Large intestine (tissue), 12 donors: ENCODE measurements at places on chromosomes 16 and 17. TPM values are rescaled to one million over a fixed set of nuclear protein-coding genes. Genes with fewer than 3 reads are reported as not detected.
A peak's percentile ranks its signal among the peaks of the same experiment; 100 is the strongest.

DNA sequence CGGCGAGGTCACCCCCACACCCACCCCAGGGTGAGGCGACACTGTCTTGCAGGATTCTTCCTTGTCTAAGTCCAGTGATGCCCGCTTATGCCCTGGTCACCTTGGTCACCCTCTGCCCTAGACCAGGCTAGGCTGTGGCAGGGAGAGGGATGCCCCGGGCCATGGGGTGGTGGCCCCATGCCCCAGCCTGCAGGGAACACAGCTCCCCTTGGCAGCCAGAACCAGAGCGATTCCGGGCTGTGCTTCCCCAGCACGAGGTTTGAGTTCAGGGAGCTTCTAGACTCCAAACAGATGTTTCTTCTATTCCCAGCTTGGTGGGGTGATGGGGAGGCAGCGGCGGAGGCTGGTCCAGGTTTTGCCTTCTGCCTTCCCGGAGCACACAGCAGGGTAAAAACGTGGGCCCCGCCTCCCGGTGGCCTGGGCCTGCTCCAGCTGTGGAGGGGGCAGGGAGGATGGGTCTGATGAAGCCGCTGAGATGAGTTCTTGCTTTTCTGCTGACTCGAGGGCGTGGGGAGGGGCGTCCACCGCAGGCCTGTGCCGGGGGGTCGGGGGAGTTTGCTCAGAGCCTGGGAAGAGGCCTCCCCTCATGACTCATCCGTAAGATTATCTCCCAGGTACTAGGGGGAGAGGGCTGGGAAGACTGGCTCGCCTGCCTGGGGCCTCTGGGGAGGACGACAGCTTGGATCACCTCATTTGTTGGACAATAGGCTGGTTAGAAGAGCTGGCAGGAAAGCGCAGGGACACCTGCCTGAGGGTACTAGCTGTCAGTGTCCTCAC is 15.4 kb downstream of the SMTNL2 start:
- peak; percentile 81 for DNase-seq
- H3K4me1 ChIP-seq = peaks cover 43% of the 10 kb centered on the region
- H3K27me3 ChIP-seq = no peaks in the 10 kb centered on the region
- H3K36me3 ChIP-seq = peaks cover 18% of the 10 kb centered on the region
- H3K4me3 ChIP-seq = no peak overlapping the region

- no peak for DNase-seq
- H3K27me3 ChIP-seq = no peaks in the 10 kb centered on the region
- H3K4me3 ChIP-seq = no peak overlapping the region
- peaks cover 9% of the 10 kb centered on the region for H3K4me1 ChIP-seq
Observed at GRCh38 chr17:35660902-35661301, 70.5 kb upstream of the RASL10B start.

- H3K4me1 ChIP-seq = no peaks in the 10 kb centered on the region
- no peak overlapping the region for H3K27ac ChIP-seq
- no peaks in the 10 kb centered on the region for H3K27me3 ChIP-seq
- H3K4me3 ChIP-seq = no peak overlapping the region
Observed at GRCh38 chr17:49588726-49589576, 13.3 kb downstream of the NXPH3 start.

The PRAC2 gene
- polyA plus RNA-seq = not detected

- H3K27me3 ChIP-seq = no peaks in the 10 kb centered on the region
- no peaks in the 10 kb centered on the region for H3K36me3 ChIP-seq
- peak overlapping the region; percentile 50 for H3K4me3 ChIP-seq
- peaks cover 25% of the 10 kb centered on the region for H3K4me1 ChIP-seq
Observed at GRCh38 chr17:43368740-43369506, 29.9 kb upstream of the ARL4D start.

The YPEL3 gene
- polyA plus RNA-seq = 64.5 TPM

The C1QTNF1 gene
- 3.1 TPM for polyA plus RNA-seq

DNA sequence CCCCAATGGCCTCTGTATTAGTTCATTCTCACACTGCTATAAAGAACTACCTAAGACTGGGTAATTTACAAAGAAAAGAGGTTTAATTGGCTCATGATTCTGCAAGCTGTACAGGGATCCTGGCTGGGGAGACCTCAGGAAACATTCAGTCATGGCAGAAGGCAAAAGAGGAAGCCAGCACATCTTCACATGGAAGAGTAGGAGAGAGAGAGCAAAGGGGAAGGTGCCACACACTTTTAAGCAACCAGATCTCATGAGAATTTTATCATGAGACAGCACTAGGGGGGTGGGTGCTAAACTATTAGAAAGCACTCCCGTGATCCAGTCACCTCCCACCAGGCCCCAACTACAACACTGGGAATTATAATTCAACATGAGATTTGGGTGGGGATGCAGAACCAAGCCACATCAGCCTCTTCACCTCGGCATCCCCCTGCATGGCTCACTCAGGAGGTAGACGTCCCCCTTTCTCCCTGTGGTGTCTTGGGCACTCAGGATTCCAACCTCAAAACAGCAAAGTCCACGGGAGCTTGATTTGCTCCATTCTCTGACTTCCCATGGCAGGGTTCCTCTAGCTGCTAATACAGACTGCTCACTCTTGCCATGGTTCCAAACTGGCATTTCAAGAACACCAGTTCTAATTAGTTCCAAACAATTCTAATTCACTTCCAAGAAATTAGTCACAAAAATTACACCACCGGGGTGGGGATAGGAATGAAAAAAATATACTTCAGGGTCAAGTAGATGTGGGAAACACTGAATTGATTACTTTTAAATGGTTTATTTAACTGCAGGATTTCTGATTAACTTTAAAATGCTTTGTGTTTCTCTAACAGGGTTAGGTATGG is 203.8 kb upstream of the HSBP1 start:
- no peak overlapping the region for H3K27ac ChIP-seq
- no peaks in the 10 kb centered on the region for H3K36me3 ChIP-seq
- no peaks in the 10 kb centered on the region for H3K27me3 ChIP-seq
- DNase-seq = no peak

DNA sequence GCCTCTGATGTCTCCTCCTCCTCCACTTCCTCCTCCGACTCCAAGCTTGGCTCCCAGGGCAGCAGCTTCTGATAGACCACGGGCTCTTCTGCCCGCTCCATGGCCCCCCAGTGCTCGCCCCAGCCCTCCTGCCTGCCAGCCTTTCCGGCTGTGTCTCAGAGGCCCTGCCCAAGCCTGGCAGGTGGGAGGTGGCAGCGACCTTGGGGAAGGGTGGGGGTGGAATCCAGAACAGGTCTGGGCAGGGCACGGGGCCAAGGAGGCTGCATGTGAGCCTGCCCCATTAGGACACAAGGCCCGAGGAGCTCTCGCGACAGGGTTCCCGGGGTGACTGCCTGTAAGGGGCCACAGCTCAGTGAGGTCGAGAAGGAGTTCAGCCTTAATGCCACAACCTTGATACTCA is at the start of gene GGT6:
Gene GGT6, minus strand, starts transcription at position 157 of the 400 bp plus-strand sequence. Its CDS starts 56 bp downstream, at position 101.
- no peak for DNase-seq
- peaks cover 41% of the 10 kb centered on the region for H3K4me1 ChIP-seq
- H3K27ac ChIP-seq = peak within 1 kb of the TSS; percentile 47
- no peaks in the 10 kb centered on the region for H3K36me3 ChIP-seq
- H3K4me3 ChIP-seq = no peak within 1 kb of the TSS
